Fibroblast of skin of right biceps (primary cell): ENCODE measurements at places on chromosomes 16 and 17.

DNA sequence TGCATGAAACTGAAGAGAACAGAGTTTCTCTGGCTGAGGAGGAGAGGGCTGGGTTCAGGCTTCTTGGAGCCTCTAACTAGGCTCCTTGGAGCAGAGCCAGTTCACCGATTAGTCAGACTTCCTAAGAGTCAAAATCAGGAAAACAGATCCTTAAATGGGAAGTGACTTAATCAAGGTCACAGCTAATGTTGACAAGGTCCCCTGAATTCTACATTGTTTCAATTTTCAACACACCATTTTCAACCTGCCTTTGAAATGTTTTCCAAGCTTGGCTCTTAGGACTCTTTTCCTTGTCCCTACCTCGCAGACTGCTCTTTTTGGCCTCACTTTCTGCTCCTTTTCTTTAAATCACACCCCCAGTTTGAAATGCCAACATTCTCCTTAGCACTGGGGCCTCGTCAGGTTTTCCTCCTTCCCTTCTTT is 16.3 kb downstream of the MYL4 start:
- DNase-seq, result peak; percentile 94

DNA sequence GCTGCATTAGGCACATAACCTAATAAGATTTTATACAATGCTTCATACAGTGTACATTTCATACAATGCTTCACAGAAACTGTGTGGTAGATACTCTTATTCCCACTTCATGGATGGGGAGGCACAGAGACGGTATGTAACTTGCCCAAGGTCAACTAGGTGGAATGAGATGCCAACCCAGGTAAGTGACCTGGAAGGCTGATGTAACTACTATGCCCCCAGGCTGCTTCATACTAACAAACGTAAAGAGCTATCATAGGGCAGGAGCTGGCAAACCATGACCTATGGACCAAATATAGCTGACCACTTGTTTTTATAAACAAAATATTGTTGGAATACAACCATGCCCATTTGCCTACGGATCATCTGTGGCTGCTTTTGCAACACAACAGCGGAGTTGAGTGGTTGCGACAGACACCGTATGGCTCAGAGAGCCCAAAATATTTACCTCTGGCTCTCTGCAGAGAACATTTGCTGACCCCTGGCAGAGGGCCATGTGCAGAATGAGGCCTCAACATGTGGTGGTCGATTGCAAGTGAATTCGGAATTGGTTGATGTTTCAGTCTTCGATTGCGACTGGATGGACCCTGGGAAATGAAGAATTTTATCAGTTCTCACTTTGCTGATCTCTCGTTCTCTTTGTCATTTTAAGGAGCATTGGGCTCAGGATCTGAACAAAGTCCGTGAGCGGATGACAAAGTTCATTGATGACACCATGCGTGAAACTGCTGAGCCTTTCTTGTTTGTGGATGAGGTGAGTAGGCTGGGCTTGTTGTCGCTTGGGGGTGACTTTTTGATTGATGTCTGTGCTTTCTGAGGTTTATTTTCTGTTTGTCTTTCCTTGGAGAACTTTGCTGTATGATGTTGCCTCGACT is 109.7 kb downstream of the PLCG2 start:
- DNase-seq, result no peak

GRCh38 chr17:28078341-28079229 is 36.1 kb downstream of the NLK start:
- DNase-seq, result no peak

DNA sequence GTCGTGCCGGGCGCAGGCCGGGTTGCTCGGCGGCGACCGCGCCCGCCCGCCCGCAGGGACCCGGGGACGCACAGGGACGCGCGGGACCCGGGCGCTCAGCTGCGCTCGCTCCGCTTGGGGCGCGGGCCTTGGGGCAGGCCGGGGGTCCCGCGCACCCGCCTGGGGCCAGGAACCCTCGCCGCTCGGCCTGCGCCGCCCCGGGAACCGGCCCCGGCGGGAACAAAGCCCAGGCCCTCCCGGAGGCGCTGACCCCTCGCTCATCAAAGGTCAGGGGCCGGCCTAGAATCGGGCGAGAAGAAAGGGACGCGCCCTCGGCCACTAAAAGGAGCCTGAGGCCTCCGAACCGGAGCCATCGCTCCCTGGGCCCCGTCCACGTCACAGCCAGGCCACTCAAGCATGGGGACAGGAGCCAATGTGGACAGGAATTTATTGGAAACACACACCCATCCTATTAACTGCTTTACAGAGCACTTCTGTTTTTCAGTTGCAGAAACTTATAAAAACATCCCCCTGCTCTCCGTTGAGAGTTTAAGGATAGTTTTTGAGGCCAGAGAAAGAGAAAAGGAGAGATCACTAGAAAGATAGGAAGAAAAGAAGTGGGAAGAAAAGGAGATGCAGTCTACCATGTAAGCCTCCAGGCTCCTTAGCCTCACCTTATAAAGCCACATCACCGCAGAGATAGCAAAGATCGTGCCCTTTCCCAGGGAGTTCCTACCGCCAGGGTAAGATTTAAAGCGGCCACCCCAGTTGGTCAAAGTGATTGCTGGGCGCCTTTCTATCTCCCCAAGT is 558 bp upstream of the ZFHX3 start:
- no peak for DNase-seq

DNA sequence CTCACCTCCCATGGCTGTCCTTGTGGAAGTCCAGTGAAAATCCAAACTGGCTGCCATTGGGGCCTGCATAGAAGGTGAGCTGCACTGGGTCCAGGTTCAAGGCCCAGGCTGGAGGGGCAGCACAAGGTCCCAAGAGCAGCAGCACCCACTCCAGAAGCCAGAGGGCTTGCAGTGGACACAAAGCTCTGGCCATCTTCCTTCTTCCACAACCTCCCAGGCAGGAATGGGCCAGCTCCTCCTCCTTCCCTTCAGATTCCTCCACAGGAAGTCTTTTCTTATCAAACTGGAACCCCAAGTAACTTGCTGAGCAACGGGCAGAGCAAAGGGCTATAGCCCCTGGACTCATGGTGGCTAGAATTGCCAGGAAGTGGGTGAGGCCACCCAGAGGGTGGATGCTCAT is at the start of gene ITGA2B:
Gene ITGA2B, minus strand, starts transcription at position 369 of the 400 bp plus-strand sequence. Its CDS starts 176 bp downstream, at position 193.
- DNase-seq, result no peak

DNA sequence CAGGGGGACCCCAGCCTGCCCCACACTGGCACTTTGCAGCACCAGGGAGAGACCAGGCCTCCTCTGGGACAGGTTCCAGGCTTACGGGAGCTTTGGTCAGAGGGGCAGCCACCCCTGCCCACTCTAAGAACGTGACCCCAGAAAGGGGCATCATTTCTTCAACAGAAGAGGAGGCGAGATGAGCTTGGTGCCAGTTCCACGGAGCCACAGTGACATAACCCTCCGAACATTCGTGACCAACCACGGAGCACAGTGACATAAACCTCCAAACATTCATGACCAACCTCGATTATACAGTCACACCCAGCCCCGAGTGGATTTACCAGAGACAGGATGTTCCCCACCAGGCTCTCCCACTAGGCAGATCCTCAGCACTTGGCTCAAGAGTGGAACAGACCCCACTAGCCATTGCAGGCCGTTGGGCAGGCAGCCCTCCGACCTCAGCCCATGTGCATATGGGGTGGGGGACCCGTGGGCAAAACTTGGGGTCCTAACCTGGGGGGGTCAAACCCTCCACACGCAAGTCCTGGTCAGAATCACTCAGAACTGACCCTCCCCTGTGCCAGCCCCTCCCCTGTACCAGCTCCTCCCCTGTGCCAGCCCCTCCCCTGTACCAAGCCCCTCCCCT is 112.9 kb downstream of the METRNL start:
- peak; percentile 45 for DNase-seq

DNA sequence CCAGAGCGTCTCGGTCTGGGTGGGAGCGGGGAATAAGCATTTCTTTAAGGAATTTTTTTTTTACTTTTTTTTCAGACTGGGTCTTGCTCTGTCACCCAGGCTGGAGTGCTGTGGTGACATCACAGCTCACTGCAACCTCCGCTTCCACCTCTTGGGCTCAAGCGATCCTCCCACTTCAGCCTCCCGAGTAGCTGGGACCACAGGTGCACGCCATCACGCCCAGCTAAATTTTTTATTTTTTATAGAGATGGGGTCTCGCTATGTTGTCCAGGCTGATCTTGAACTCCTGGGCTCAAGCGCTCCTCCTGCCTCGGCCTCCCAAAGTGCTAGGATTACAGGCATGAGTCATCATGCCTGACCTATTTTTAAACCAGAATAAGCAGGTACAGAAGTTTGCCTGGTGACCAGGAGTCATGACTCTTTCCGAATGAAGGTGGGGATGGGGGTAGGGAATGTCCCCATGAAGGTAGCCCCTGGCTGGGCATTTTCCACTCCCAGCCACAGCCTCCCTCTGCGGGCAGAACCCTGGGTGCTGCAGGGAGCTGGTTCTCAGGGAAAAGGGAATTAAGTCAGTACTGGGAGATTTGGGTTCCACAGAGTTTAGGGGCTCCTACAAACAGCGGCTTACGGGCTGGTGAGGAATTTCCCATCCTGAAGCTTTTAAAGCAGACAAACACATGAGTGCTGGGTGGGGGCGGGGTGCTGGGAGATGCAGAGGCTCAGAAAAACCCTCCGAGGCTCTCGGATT is 48.3 kb downstream of the TBC1D16 start:
- DNase-seq, result no peak

DNA sequence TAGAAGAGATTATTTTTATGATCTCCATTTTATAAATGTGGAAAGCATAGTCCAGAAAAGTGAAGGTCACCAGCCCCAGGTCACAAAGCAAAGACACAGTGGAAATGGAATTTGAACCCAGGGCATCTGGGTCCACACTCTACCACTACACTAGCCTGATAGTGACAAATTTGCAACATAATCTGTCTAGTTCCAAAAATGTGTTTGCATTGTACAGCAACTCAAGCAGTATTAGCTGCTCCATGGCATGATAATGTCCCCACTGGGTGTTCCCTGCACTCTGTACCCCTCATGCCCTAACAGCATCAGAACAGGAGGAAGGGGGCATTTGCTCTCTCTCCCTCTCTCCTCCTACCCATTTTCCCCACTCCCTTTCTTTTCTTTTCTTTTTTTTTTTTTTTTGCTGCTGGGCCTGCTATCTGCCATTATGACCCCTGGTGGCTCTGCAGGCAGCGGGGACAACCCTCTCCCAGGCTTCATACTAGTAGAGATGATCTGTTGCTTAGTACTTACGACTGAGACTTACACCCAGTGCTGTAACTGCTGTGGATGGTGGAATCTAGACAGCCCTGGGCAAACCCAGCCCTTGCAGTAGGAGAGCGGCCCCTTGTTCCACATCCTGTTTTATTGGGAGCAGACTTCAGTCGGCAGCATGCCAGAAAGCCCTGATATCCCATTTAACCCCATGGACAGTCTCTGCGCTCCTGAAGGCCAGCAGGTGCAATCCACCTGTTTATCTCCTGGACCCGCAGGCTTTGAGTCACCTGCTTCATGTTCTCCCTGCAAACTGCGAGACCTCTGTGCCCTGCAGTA is 306.3 kb downstream of the SOX9 start:
- DNase-seq, result no peak

DNA sequence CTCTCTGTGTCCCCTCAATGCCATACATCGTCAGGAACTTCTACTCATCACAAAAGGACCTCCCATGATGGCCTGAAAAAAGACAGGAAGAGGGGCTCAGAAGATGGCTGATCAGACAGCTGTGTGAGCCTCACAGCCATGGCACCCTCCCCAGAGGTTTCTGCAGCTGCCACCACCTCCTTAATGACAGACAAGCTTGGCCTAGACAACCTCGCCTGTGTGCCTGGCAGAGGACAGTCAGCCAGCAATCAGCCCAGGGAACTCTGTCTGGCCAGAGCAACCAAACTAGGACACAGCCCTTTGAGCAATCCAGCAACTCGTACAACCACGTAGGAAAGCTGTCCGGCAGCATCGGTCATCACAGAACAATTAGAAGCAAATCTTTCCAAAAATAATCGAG is 54.2 kb upstream of the MED9 start:
- DNase-seq, result no peak
